Upper lobe of right lung (tissue), 1 donor: ENCODE measurements at places on chromosomes 7 and 10. TPM values are rescaled to one million over a fixed set of nuclear protein-coding genes. Genes with fewer than 3 reads are reported as not detected.

DNA sequence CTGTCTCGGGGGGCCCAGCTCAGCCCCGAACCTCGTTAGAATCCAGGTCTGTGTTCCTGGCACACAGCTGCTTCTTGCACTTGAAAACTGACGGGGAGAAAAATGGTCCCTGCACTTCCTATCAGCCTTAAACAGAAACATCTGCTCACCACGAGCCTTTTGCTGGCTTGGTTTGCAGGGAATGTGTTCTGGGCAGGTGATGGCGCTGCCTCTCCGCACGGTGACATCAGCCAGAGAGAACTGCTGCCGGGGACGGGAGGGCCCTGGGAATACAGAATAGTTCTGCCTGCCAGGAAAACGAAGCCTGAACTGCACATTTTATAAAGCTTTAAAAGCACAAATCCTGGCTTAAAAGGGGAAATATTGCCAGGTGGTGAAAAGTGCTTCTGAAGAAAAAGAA lies 622.5 kb downstream of the TYW1 start:
- DNase-seq: no peak

- no peak for DNase-seq
Measured at GRCh38 chr10:43323245-43323644, 48.2 kb upstream of the FXYD4 start.

GRCh38 chr10:112370424-112370819 lies 3.5 kb upstream of the ACSL5 start:
- no peak for DNase-seq

DNA sequence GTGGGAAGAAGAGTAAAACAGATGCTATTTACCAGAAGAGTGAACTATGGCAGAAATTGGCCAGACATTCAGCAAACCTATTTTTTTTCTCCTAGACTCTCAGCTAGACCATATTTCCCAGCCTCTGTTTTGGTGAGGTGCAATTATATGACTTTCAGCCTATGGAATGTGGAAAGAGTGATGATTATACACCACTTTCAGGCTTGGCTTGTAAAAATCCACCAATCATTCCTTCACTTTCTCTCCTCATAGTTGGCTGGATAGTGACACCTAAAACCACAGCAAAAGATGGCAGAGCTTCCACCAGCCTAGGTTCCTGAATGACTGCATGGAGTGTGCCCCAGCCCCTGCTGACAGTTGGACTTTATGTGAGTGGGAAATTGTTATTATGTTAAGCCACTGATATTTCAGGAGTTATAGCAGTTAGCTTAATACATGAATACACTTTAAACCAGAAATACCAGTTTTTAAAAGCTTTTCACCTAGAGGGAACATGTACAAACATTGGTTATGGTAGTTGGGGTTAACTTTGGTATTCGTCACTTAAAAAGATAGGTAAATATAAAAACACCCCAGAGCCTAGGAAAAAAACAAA lies 19.1 kb upstream of the TNKS2 start:
- DNase-seq: no peak

DNA sequence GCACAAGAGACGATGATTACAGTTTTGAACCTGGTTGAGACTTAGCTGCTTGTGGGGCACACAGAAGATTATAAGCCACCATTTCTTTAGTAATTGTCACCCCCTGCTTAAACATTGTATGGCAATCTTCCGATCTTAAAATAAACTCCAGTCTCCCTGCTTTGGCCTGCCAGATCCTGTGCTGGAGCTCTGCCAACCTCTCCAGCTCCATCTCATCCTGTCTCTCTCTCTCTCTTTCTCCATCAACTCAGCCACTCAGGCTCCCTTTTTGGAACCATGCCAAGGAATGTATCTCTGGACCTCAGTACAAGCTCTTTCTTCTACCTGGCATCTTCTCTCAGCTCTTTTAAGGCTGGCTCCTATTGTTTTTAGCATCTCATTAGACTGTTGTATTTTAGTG lies 1053.2 kb downstream of the REEP3 start:
- DNase-seq: no peak

- DNase-seq: no peak
Measured at GRCh38 chr10:88803641-88804040, 1.1 kb downstream of the LIPM start.

- DNase-seq: peak; percentile 41
Measured at GRCh38 chr10:100734295-100735086, 10.9 kb upstream of the PAX2 start.

The UTF1 gene
- total RNA-seq: not detected

The TCERG1L gene
- not detected for total RNA-seq
